Ureter (tissue), 1 donor: ENCODE measurements at places on chromosomes 3 and 15. TPM values are rescaled to one million over a fixed set of nuclear protein-coding genes. Genes with fewer than 3 reads are reported as not detected.
A peak's percentile ranks its signal among the peaks of the same experiment; 100 is the strongest.

DNA sequence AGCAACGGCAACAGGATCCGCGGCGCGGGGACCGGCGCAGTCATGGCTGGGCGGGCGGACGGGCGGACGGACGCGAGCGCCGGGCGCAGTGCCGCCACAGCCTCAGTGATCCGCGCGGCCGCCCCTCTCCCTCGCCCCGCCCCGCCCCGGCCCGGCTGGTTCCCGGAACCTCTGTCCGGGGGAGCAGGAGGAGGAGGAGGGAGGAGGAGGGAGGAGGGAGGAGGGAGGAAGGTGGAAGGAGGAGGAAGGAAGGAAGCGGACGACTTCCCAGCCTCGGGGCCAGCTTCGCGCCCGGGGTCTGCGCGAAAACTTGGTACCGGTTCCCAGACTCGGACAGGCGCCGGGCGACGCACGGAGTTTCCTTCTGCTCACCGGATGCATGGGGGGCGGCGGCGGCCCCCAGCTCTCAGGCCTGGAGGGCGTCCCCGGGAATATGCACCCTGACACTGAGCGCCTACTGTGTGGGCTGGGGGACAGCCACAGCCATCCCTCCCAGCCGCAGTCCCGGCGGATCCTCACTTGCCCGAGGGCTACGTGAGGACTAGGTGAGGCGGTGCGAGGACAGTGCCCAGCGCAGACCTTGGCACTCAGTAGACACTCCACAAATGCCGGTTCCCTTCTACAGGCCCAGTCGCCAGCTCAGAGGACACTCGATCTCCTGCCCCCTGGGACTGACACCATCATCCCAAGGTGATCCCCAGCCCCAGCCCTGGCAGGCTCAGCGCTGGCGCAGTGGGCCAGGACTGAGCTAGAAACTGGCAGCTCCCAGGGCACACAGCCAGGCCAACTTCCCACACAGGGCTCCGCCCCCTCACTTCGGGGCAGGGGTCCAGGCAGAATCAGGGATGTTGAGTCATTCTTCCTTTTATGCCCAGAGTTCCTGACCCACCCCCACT lies at the start of gene SHISA5:
TSS of gene SHISA5 (minus strand) at position 124 of the 896 bp plus-strand sequence. CDS start at position 44, 80 bp downstream.
- peak; percentile 89 for DNase-seq

- DNase-seq: no peak
Observed at GRCh38 chr3:149435996-149436885, 38.3 kb upstream of the TM4SF4 start.

DNA sequence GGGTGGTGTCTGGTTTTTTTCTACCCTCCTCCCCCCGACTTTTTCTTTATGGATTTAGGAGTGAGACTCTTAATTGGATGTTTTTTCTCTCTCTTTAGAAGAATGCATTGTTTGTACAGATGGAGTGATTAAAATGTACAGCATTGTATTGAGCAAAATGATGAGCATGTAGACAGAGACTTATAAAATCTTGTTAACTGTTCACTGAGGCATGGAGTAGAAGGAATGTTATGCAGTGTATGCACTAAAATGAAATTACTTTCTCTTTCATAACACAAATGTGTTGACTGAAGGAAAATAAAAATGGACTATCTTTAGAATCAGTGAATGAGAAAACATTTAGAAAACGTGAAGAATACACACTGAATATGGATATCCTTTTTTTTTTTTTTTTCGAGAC lies 39.8 kb downstream of the ZFAND6 start:
- DNase-seq: no peak

GRCh38 chr3:140527156-140527555 lies 150.7 kb upstream of the TRIM42 start:
- DNase-seq: no peak

- no peak for DNase-seq
Observed at GRCh38 chr15:75815811-75816719, 27.2 kb upstream of the UBE2Q2 start.

DNA sequence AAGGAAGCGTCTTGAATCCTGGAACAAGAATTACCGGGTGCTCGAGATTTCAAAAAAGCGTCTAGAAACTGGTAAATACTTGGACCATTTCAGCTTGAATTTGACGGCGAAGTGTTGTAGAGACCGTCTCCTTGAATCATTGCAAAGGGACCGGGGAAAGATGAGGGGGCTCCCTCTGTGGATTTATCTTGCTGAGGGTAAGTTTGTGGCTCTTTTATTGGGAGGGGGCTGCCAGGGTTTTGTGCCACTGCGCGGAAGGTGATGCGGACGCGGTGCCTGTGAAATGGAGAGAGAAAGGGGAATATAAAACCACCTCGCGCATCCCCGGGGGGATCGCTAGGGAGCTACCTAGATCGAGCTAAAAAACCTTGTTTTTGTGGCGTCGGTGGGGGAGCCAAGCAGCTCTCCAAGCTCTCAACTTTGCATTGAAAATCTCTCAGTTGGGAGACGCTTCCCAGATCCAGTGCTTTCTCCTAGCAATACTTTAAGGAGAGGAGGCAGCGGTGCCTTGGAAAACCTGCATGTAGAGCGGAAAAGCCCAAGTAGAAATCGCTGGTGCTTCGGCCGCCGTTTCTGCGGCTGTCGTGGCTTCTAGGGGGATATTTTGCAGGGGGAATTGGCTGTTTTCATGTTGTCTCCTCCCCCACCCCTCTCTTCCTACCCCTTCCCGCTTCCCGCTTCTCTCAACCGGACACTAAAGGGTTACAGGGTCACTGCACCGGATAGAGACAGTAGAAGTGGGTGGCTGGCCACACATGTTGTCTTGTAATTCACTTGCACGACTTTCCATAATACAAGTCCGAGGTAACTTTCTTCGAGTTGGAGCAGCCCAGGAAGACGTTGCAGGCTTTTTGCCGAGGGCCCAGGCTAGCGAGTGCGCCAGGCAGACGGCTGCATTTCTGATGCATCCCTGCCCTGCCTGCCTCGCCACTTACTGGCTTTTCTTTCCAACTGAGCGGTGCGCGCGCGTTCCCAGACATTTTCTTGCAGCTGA lies 187.6 kb downstream of the NLGN1 start:
- peak; percentile 49 for DNase-seq

- DNase-seq: no peak
Observed at GRCh38 chr15:96887730-96888129, 557.2 kb downstream of the NR2F2 start.

- DNase-seq: no peak
Observed at GRCh38 chr3:32366638-32367397, 24.8 kb upstream of the CMTM7 start.

- no peak for DNase-seq
Observed at GRCh38 chr15:56798639-56799038, 65.3 kb upstream of the ZNF280D start.

DNA sequence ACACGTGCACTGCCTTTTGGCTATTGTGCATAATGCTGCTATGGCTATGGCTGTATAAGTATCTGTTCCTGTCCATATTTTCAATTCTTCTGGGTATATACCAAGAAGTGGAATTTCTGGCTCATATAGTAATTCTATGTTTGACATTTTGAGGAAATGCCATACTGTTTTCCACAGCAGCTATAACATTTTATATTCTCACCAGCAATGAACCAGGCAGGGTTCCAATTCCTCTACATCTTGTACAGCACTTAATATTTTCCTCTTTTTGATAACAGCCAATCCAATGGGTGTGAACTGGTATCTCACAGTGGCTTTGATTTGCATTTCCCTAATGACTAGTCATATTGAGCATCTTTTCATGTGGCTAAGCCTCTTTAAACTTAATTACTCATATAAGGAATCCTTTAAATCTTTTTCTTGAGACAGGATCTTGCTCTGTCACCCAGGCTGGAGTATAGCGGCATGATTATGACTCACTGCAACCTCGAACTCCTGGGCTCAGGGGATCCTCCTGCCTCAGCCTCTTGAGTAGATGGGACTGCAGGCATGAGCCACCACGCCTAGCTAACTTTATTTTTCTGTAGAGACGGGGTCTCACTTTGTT lies 38.1 kb upstream of the IGDCC4 start:
- no peak for DNase-seq

DNA sequence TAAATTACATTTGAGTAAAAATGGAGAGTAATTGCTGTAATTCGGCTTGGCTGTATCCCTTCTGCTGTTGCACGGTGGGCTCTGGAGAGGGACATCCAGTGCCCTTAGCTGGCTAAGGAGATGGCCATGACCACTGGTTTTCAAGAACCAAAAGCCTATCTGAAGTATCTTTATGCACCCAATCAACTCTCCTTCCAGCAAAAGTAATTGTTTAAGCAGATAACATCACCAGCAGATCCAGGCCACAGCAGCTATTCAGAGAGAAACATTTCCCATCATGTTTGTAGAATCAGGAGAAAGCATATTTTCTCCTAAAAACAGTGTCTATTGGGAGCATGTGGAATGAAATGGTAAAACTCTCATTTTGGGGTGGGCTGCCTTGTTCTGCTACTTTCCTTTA lies 514.5 kb upstream of the RGMA start:
- no peak for DNase-seq

DNA sequence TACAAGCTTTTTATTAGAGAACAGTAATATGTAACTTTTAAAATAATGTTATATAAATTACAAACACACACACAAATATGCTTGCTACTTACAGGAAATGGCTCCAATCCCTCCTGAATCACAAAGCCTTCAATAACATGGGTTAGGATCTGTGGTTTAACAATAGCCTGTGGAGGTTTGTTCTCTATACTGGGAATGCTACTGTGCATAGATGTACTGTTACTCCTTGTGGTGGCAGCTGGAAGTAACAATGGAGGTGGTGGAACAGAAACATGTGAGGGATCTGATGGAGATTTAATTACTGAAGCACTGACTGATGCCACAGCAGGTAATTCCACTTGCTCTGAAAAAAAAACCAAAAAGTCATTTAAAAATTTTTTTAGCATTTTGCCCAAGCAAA lies 64.4 kb downstream of the PHC3 start:
- DNase-seq: no peak

AP3B2 gene
- 12.5 TPM for total RNA-seq

TMEM40 gene
- 63.3 TPM for total RNA-seq

FAM107A gene
- total RNA-seq: 102 TPM

ISLR gene
- 37.4 TPM for total RNA-seq

ARL6 gene
- 12.3 TPM for total RNA-seq

HTR3E gene
- not detected for total RNA-seq

UROC1 gene
- total RNA-seq: not detected

POTEB2 gene
- total RNA-seq: not detected

GOLGA6A gene
- not detected for total RNA-seq
